Muscle of arm (tissue), 14 donors: ENCODE measurements at places on chromosomes 3 and 15. TPM values are rescaled to one million over a fixed set of nuclear protein-coding genes. Genes with fewer than 3 reads are reported as not detected.

PAQR5 gene
- polyA plus RNA-seq: 2.6 TPM

CATSPER2 gene
- 2.9 TPM for polyA plus RNA-seq

EPM2AIP1 gene
- 33.8 TPM for polyA plus RNA-seq

SRGAP3 gene
- 25.0 TPM for polyA plus RNA-seq

TEX55 gene
- polyA plus RNA-seq: not detected

GABRA5 gene
- polyA plus RNA-seq: not detected

TYRO3 gene
- polyA plus RNA-seq: 26.4 TPM

C3orf85 gene
- polyA plus RNA-seq: not detected

CCPG1 gene
- 33.3 TPM for polyA plus RNA-seq

TLR9 gene
- 0.29 TPM for polyA plus RNA-seq

DAZL gene
- 0.08 TPM for polyA plus RNA-seq

SPATA16 gene
- polyA plus RNA-seq: not detected

FYCO1 gene
- polyA plus RNA-seq: 34.2 TPM

LINGO1 gene
- polyA plus RNA-seq: 9.7 TPM

SEMA6D gene
- polyA plus RNA-seq: 50.8 TPM

HACL1 gene
- 10.4 TPM for polyA plus RNA-seq

MELTF gene
- polyA plus RNA-seq: 8.5 TPM

ADAMTSL3 gene
- 31.2 TPM for polyA plus RNA-seq

GP5 gene
- polyA plus RNA-seq: 0.12 TPM

CD86 gene
- polyA plus RNA-seq: 1.7 TPM

ETV5 gene
- 36.2 TPM for polyA plus RNA-seq

GHRL gene
- polyA plus RNA-seq: 0.95 TPM

VPS13C gene
- polyA plus RNA-seq: not detected

PLSCR2 gene
- not detected for polyA plus RNA-seq

FAM107A gene
- polyA plus RNA-seq: 1.4 TPM

VPS39 gene
- 62.9 TPM for polyA plus RNA-seq

ASB14 gene
- polyA plus RNA-seq: 0.57 TPM

BAHD1 gene
- 14.7 TPM for polyA plus RNA-seq

ZSCAN2 gene
- polyA plus RNA-seq: 15.0 TPM

GPX1 gene
- not detected for polyA plus RNA-seq

DPPA2 gene
- polyA plus RNA-seq: not detected

IFT122 gene
- 28.8 TPM for polyA plus RNA-seq

ZNF80 gene
- not detected for polyA plus RNA-seq

GOLGA6B gene
- not detected for polyA plus RNA-seq

CFAP100 gene
- not detected for polyA plus RNA-seq

WDR72 gene
- 0.17 TPM for polyA plus RNA-seq

C3orf80 gene
- polyA plus RNA-seq: 0.08 TPM

GATA2 gene
- polyA plus RNA-seq: 3.3 TPM

LIPC gene
- polyA plus RNA-seq: 0.78 TPM

CD200R1 gene
- polyA plus RNA-seq: 2.8 TPM

CISH gene
- 15.8 TPM for polyA plus RNA-seq

GOLGA8G gene
- not detected for polyA plus RNA-seq

CCR9 gene
- polyA plus RNA-seq: not detected

FETUB gene
- polyA plus RNA-seq: 0.36 TPM

SNX33 gene
- not detected for polyA plus RNA-seq

SLC51B gene
- polyA plus RNA-seq: 1.1 TPM

USP50 gene
- polyA plus RNA-seq: not detected

FEZF2 gene
- polyA plus RNA-seq: not detected

KBTBD8 gene
- polyA plus RNA-seq: not detected

RYR3 gene
- polyA plus RNA-seq: 25.4 TPM

FAM240A gene
- not detected for polyA plus RNA-seq

TGM4 gene
- polyA plus RNA-seq: not detected
